Ammon's horn (tissue), 1 donor: ENCODE measurements at places on chromosomes 2 and 18.

- peak; percentile 76 for DNase-seq
These were observed 75.3 kb downstream of the STPG4 start for GRCh38 chr2:47079515-47080412.

DNA sequence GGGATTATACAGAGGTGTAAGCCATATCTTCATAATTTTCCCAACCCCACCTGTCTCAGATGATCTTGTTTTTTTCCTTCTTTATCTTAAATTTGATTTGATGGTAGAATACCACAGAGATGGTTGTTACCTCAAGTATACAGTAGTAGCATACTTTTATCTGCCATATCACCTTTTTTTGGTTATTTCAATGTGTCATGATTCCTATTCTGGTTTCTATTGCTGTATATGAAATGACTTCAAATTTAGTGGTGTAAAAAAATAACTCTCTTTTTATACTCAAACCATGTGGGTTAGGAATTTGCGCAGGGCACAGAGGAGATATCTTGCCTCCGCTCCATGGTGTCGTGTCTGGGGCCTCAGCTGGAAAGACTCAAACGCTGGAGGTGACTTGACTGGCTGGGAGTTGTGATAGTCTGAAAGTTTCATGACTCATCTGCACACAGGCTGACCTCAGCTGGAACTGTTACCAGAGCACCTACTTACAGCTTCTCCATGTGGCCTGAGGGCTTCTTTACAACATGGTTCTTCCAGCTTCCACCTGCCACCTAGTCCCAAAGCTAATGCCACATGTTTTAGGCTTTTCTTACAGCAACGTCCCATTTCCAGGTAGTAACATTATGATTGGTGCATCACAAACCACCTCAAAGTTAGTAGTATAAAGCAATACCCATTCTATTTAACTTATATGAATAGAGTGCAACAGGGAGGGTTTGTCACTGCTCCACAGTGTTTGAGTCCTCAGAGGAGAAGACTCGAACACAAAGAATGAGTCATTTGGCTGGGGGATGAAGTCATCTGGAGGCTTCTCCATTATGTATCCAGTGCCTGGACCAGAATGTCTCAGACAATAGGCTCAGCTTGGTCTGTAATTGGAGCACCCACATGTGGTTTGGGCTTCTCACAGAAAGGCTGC, 82.3 kb upstream of the XPO1 start:
- DNase-seq, result no peak

GRCh38 chr2:151644580-151644979, 89.7 kb downstream of the NEB start:
- DNase-seq, result no peak

DNA sequence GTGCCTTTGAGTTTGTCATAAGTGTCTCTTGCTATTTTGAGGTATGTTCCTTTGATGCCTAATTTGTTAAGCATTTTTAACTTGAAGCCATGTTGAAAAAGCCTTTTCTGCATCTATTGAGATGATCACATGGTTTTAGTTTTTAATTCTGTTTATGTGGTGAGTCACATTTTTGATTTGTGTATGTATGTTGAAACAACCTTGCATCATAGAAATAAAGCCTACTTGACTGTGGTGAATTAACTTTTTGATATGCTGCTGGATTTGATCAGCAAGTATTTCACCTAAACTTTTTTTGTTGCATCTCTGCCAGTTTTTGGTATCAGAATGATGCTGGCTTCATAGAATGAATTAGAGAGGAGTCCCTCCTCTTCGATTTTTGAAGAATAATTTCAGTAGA, 469.7 kb downstream of the CDH2 start:
- DNase-seq, result no peak

DNA sequence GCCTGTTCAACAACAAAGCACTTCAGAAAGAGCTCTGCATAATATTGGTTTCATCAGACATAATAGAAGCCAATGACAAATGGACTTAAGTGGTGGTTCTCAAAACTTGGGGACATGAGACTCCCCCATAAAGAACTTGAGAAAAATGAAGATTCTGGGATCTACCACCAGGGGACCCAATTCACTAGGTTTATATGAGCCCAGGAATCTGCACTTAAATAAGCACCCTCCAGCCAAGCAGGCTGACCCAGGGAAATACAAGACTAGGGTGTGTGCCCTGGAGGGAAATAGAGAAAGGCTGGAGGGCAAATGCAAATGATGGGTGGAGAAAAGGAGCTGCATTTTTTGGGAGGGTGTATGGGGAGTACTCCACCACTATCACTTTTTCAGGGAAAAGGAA, 52.5 kb downstream of the SATB2 start:
- DNase-seq, result no peak

GRCh38 chr2:146108993-146109392, 1589.1 kb upstream of the ZEB2 start:
- no peak for DNase-seq

DNA sequence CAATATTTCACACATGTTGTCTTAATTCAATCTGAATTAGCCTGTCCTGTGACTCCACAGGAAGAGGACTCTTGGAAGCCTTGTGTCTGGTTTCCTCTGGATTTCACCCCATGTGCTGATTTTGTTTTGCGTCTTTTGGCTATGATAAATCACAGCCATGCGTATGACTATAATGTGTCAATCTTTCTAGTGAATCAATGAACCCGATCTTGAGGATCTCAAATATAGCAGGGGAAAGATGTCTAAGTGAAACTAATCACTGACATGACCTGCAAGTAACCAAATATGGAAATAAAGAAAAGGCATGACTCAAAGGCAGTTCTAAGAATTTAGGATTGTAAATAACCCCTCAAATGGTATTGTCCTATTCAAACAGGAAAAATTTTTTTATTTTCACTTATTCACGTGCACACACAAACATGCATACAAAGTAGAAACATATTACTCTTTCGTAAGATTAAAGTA, 8.2 kb downstream of the WDFY1 start:
- no peak for DNase-seq

DNA sequence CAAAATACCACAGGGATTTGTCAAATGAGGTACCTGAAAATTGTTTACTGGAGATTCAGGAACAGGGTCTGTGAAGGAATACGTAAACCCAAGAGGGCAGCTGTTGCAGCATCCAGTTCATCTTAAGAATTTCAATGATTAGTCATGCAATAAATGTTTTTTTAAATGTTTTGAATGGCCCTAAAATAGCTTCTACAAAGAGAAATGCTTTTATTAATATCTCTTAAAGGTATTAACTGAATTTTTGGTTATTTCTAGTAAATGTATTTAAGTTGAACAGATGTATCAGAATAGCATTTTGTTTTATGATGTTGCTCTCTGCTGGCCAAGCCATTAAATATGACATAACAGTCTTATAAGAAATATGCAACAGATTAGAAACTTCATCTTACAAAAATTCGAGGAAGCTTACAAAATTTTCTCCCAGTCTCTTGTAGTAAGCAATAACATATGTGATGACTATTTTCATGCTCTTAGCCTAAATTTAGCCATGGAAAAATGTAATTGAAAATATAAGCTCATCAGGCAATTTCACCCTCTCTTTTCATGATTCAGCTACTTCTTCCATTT, 863.9 kb downstream of the SUCLG1 start:
- DNase-seq, result no peak

GRCh38 chr2:46967990-46968647, 52.5 kb upstream of the MCFD2 start:
- peak; percentile 72 for DNase-seq

DNA sequence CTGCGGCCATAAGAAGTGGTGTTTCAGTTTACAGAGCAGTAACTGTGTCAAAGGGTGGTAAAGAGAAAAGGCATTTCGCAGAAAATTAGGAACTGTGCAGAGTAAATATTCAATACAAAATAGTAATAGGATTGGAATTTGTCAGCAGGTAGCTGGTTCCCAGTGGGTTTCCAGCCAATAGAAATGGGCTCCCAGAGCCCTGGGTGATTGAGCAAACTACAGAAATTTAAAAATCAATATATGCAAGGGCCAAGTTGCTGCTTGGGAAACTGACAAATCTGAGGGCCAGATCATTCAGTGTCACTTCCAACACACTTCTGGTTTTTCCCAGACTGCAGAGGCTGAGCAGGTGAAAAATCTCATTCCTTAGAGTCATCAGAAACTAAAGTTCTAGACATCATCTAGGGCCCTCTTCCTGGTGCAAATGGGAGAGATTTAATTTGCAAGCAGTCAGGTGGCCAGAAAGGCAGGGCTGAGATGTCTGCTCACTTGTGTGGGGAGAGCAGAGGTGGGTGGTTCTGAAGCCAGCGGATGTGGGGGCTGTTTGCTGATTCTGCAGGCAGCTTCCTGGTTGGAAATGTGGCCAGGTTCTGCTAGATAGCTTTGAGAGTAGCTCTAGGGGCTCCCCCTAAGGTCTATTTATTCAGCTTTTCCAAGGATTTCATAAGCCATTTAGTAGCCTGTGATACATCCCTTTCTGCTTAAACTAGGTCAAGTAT, 182.4 kb downstream of the NCK2 start:
- peak; percentile 57 for DNase-seq

DNA sequence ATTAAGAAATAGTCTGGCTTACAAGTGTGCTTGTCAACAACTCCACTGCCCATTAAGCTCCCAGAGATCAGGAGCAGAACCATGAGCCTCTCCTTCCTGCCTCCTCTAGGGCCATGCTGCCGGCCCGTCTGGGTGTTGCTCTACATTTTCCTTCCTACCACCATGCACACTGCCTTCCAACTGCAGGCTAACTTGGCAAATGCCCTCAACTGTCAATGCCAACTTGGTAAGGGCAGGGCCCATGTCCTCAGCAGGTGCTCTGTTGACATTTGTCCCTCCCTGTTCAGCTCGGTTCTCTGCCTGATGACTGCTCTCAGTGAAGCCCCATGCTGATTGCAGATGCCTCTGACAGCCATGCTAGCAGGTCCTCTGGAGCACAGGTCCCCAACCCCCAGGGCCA, 345.2 kb downstream of the ALK start:
- DNase-seq, result no peak

DNA sequence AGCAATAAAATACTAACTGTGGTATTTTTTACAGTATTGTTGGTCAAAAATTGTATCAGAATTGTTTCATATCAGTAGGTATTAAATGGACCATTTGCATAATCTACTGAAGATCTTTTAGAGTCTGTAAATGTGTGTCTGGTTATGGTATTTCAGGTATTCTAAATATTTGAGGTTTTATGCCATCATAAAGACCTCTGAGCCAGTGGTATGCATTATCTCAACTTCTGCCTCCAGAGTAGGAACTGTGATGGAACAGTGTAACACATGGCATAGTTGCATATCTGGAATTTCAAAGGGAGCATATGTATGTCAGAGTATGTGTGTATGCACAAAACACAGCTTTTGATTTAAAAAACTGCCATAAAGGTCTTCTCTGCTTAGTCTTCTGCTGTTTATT, 15.4 kb downstream of the GREB1L start:
- DNase-seq, result no peak

DNA sequence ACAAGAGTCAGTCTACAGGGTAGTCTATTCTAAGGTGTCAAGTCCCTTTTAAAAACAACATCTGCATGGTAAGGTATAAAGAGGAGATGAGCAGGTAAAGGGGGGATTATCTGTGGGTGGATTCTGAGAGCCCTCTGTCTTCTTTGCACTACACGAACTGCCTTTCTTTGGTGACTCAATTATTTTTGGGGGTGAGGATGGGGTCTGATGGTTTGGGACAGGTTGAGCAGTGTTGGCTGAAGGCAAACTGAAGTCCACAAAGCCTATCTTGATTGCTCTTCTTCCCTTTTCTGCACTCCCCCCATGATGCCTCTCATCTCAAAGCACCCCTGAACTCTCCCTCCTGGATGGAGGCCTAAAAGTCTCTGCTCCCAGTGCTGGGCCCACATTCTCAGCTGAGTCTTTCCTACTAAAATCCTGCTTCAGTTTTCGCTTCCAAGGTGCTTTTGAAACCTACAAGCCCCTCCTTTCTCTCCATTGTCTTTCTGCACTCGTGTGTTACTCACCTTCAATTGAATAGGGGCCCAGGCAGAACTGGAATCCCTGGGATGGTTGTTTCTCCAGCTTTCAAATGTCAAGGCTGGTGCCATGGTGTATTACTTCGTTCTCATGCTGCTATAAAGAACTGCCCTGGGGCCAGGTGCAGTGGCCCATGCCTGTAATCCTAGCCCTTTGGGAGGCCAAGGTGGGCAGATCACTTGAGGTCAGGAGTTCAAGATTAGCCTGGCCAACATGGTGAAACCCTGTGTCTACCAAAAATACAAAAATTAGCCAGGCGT, 64.3 kb downstream of the PRKCE start:
- no peak for DNase-seq

DNA sequence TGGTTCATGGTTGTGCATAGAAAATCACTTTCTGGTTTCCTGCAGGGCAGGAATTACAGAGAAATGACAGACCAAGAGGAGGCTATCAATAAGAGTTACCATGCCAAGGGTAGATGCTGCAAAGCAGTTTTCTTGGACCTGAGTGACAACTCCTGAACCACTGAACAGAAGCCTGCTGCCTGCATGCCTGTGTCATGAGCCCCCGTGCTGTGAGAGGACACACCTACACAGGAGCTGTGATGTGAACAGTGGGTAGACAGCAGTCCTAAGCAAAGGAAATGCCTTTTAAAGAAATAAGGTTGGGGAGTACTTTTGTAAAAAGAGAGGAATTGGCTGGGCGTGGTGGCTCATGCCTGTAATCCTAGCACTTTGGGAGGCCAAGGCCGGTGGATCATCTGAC, 54.2 kb upstream of the CREB1 start:
- DNase-seq, result no peak

DNA sequence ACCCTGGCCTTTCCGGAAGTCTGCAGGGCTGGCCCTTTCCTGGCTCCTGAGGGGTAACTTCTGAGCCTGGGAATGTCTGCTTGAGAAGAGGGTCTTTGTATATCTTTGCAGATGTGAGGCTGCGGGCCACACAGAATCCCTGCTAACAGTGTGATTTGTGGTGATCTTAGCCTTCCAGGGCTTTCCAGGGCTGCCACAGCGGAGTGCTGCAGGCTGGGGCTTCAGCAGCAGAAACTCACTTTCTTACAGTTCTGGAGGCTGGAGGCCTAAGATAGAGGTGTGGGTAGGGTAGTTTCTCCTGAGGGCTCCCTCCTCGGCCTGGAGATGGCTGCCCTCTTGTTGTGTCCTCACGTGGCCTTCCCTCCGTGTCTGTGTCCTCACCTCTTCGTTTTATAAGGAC, 294.7 kb upstream of the HS6ST1 start:
- no peak for DNase-seq

- DNase-seq, result no peak
These were observed 4.3 kb downstream of the IGFBP2 start for GRCh38 chr2:216637472-216637871.

DNA sequence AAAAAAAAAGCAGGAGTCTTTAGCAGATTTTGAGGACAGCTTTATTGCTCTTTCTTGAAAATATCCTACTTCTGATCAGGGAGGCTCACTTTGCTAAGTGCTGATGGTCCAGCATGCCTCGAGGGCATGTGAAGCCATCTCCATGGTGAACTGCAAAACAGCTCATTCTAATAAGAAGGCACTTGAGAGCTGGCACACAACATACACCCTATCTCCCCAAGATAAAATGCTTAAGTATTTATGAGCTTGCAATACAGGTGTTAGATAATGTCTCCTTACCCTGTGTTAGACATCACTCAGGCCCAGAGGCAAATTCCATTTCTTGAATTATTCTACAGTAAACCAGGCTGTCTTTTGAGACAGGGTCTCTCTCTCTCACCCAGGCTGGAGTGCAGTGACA, 2.7 kb downstream of the ENOSF1 start:
- DNase-seq, result no peak
